AG04450 (cell line): ENCODE measurements at places on chromosomes 2 and 18.

DNA sequence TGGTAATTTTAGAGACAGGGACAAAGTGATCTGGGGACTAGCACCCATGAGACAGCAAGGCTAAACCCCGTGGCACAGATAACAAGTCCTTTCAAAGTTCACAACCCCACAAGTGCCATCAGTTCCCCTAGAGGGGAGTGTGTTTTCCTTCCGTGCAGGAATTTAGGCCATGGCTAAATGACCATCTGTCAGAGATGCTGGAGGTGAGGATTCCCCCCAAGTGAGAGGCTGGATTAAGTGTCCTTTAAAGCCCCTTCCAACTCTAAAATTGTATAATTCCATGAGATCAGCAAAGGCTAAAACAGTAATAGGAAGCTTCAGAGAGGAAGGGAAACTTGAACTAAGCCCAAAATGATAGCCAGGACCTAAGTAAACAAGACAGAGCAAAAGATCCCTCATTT is 8.7 kb downstream of the FEZ2 start:
- DNase-seq = no peak

- no peak for DNase-seq
These were observed 266.8 kb downstream of the NDUFA10 start for GRCh38 chr2:239758279-239758877.

- DNase-seq = no peak
These were observed 273.3 kb downstream of the NDUFA10 start for GRCh38 chr2:239751679-239752355.

DNA sequence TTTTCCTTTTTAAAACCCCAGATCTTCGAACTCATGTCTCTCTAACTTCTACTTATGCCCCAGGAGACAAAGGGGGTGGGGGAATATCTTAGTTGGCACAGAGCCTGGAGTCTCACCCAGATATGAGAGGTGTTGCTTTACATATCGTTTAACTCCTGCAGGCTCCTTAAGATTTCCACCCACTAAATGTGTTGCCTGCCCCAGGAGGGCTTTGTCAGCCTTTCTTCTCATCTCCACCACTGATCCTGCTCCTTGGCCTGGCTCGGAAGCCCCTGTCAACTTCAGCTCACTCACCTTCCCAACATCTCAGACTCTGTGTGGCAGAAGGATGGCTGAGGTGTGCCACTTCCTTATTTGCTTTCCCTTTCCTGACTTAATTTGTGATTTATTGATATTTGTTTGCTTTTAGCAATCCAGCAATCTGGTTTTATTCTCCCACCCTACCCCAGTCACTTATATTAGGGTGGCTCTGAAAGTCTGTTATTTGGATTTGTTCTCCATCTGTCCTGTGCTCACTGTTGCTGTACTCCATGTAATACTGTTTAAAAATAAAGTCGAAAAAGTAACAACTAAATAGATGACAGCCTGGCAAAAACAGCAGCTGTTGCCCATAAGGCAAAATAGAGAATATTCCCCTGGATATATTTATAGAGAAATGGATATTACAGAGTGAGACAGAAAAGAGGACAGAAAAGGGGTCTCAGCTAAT is 200.6 kb downstream of the ZBTB7C start:
- no peak for DNase-seq

DNA sequence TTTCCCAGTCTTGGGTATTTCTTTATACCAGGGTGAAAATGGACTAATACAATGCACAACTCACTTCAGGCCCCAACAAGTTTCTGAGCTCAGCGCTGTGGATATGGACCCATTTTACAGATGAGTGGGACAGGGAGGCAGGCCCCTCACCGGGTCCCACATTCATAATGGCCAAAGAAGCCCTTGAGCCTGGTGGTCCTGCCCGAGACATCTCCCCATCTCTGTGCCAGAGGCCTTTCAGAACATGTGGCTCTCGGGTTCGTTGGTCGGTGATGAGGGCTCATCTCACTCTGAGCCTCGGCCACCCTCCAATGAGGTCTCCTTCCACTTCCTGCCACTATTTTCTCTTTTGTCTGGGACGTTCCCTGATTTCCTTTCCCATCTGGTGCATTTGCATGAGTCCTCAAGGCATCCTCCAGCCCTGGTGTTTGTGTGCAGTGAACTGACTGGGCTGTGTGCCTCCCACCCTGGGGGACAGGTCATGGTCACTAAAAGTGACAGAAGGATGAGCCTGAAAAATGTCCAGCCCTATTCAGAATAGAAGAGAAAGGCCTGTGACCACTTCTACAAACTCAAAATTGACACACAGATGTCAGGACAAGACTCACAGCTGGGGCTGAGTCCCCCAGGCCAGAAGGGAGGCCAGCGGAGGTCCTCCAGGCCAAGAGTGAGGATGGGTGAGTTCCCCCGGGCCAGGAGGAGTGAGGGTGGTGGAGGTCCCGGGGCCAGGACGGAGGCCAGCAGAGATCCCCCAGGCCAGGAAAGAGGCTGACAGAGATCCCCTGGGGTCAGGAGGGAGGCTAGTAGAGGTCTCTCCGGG is 134.5 kb downstream of the PTGR3 start:
- DNase-seq = no peak

GRCh38 chr2:17030047-17030446 is 364.4 kb upstream of the CYRIA start:
- DNase-seq = no peak

- no peak for DNase-seq
These were observed 14.8 kb downstream of the CAD start for GRCh38 chr2:27231921-27232320.

DNA sequence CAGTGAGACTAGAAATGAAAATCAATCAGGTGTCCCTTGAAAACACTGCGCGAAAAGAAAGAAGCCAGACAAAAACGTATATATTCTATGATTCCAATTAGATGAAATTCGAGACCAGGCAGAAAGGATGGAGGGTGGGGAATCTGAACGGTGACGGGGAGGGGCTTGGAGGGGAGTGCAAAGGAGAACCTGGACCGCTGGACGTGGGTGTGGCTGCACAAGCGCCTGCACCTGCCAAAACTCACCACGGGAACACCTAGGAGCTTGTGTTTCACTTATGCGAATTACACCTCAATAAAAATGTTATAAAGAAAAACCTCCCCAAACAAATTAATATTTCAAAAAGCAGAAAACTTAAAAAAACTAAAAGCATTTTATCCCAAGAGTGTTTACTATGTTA is 21.9 kb downstream of the THAP4 start:
- no peak for DNase-seq

GRCh38 chr2:220278022-220278421 is 650.6 kb downstream of the SLC4A3 start:
- DNase-seq = no peak
